ENCODE measurements at places on chromosomes 1 and 21.

- no peak for DNase-seq
Measured at GRCh38 chr1:176073524-176074157, 133.4 kb downstream of the COP1 start.

- DNase-seq: no peak
Measured at GRCh38 chr1:247110627-247111258, 6.6 kb upstream of the ZNF669 start.

DNA sequence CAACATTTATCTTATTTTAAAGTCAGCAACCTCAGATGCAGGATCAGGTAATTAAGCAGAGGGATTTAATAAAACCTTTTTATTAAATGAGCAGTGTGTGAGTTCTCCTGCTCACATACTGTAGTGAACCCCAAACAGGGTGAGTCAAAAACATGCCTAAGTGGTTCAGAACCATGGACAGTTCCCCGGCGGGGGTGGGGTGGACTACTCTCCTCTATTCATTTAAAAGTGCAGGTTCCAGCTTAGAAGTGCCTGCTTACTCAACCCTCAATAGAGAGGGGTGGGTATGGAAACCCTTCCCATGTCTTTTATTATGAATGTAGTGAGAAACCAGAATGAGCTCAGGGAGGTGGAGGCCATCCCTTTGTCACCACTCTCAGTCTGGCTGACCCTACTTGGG is 397.9 kb downstream of the HHAT start:
- DNase-seq: no peak

DNA sequence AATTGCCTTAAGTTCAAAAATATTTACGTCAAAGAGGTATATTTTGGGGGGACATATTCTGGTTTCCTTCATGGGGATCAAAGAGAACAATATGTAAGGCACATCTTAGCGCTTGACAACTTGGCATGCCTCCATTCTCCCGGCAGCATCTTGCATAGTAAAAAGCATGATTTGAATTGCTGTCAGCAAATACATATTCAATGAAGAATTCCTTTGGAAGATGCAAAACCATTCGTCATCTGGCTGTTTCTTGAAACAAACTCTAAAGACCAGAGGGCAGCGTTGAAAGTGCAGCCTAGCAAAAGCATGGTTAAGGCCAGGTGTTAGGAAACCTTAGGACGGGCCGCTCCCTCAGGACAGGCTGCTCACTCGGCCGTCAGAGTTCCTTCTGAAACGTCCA is 3.4 kb upstream of the PIK3CD start:
- DNase-seq: no peak

DNA sequence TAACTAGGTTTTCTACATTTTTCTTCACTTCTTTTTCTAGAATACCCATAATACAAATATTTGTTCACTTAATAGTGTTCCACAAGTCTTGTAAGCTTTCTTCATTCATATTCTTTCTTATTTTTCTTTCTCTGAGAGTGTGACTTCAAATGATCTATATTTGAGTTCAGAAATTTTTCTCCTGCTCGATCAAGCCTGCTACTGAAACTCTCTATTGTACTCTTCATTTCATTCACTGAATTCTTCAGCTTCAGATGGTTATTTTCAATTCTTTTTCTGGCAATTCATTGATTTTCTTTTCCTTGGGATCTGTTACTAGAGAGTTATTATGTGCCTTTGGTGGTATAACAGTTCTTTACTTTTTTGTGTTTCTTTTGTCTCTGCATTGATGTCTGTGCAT is 82.5 kb upstream of the CAMK1G start:
- DNase-seq: no peak

- no peak for DNase-seq
Measured at GRCh38 chr1:53608676-53609075, 130.3 kb downstream of the GLIS1 start.

DNA sequence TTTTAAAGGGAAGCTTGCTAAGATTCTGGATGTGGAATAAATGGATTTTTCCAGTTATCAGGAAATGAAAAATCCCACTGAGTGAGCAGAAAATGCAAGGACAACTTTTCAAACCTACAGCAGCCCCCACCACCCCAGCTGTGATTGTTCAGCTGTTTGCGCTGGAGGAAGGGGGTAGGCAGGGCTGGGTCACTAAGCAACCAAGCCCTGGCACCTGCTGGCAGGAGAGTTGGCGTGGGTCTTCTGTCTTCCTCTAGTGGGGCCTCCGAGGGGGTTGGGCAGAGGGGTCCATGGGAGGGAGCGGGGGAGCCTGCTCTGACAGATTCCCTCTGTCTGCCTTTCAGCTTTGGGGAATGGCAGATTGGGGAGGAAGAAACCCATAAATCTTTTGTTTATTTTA is 45.3 kb downstream of the EIF2D start:
- DNase-seq: no peak

DNA sequence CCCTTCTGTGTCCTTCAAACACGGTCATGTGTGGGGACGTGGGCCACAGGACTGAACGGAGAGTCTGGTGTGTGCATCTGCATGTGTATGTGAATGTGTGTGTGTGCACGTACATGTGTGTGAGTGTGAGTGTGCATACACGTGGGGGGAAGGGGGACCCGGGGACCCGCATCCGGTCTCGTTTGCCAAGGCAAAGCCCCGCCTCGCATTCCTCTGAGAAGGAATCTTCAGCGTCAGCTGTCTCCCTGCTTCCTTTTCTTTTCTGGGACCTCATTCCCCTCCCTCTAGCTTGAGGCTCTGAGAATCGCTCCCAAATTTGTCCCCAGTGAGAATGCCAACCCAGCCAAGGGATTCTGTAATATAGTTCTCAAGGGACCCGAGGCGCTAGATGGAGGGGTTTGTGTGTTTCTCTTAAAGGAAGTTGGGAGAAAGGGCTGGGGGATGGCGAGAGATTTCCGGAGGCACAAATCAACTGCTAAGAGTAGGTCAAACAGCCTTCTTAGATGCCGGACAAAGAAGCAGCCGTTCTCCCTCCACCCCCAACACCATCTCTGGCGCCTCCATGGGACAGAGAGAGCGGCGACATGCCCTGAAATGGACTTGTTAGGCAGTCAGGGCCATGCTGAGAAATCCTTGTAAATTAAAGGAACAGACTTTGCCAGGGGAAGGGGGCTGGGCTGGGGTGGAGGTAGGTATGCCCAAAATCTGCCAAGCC is 6.6 kb downstream of the IFFO2 start:
- DNase-seq: no peak

DNA sequence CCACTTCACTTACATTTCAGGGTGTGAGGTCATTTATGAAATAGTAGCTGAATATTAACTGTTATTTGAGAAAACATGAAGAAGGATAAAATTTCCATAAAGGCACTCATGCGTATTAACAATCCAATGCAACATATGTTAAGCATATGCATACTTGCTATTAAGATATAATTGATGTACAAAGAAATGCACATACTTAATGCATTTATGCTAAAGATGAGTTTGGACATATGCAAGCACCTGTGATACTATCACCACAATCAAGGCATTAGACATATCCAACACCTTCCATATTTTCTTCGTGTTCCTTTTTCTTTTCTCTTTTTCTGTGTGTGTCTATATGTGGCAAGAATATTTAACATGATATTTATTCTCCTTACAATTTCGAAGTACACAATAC is 464.8 kb upstream of the BRINP3 start:
- no peak for DNase-seq

GRCh38 chr1:227156520-227156919 is 161.8 kb downstream of the CDC42BPA start:
- DNase-seq: no peak

DNA sequence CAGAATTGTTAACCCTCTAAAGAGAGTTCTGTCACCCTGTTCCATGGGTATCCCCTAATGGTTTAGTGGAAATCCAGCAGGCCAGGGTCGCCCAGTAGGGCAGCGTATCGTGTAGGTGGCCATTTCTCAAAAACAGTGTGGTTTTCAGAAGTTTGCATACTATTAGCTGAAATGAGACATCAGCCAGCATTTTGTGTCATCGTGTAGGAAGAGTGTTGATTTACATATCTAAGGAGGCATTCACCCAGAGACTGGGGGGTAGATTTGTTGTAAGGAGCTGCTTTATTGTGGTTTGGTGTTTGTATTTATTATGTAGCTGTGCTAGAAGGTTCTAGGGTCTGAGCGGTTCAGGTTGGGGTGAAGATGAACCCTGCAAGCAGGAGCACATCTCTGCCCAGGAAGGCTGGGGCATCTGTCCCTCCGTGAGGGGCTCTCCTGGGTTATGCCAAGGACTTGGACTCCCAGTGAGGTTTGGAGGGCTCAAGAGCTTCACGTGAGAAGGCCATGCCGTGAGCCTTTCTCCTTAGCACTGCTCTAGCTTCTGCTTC is 174.4 kb downstream of the PGBD5 start:
- DNase-seq: no peak

DNA sequence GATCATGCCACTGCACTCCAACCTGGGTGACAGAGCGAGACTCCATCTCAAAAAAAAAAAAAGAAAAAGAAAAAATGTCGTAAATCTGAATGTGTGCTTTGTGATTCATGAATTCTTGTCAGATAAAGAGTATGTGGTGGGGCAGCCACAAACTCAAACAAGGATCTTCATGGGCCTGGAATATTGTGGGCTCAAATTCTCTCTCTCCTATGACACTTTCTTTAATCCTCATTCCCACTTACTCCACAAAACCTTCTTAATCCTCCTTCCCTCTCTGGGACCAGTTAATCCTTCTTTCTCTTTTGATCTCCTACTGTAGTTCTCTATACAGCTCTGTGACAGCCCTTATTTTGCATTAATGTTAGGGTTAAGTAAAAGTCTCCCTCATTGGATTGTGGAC is 112.3 kb downstream of the AK5 start:
- DNase-seq: no peak

DNA sequence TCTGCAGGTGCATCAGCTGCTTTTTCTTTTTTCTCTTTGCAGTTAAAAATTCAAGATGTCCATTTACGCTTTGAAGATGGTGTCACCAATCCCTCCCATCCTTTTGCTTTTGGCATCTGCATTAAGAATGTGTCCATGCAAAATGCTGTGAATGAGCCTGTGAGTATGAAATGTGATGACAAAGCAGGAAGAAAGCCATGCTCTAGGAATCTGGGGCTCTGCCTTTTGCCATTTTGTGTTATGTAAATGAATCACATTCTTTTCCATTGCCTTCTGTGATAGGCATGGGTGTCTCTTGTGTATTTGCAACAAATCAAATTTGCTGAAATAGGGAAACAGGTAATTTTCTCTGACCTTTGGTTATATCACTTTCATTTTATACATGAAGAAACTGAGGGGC is 19.4 kb downstream of the VPS13D start:
- DNase-seq: no peak

- DNase-seq: no peak
Measured at GRCh38 chr1:87615901-87616300, 287.2 kb downstream of the LMO4 start.

DNA sequence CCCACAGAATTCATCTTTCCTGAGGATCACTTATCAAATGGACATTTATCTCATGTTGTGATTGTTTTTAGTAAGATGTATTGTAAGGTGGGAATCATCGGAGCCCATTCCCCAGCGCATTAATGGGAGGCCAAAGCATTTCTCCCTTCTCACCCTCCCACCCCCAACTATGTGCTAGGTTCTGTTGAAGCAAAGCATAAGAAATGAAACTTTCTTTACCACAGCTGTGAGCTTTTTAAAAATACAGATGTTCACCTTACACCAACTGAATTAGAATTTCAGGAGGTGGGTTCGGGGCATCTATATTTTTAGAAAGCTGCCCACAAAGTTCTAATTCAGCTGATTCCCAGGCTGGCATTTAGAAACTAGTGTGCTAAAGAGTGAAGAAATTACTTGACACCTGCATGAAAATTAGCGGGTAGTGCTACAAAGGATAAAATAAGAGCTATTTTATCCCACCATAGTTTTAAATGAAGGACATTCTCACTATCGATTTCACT is 26.3 kb downstream of the UAP1 start:
- DNase-seq: no peak

DNA sequence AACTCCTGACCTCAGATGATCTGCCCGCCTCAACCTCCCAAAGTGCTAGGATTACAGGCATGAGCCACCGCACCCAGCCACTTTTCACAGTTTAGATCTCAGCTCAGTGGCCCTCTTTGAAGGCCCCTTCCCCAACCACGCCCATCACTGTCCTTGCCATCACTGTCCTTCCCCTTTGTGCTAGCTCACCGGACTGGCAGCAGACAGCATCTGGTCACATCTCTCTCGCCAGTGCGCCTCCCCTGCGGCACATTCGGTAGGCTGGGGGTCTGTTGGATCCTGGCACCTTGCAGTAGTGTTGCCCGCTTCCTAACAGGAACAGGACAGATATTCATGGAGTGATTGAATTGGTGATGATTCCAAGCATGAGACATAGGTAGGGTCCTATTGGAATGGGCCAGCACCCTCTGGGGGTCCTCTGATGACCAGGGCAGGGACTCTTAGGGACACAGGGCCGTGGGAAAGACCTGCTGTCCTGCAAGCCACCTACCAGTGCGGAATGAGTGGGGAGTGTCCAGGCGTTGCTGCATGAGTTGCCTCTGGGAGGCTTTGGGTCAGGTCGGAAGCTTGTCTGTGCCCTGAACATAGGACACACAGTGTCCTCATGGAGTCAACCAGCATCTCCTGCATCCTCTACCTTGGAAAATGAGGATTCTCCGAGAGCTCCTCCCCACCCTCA is 178.8 kb upstream of the VAMP3 start:
- no peak for DNase-seq

DNA sequence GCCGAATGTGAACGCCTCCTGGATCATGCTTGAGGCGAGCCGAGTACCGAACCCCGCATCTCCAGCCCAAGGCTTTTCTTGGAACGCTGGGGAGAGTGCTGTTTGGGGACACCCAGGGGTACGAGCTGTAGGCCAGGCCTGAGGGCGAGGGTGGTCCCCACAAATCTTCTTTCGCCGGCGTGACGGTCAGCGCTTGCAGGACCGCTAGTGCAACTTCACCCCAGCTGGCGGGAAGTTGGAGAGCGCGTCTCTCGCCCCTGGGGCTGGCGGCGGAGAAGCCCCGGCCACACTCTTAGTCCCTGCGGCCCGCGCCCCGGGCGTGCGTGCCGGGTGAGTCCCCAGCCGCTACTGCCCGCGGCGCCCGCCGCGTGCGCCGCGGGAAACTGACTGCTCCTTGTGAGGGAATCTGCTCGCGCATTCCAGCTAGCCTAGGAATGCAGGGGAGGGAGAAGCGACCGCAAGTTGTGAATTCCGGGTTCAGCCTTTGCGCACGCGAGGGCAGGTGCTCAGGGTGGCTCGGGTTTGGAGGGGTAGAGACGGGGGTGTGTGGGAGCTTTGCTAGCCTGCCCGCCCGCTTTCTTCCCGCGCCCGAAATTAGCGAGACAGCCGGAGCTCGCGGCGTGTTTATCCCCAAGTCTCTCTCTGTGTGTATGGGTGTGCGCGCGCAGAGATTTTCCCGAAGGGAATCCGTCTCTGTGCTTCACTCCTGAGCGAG is 884 bp downstream of the LHX4 start:
- no peak for DNase-seq

DNA sequence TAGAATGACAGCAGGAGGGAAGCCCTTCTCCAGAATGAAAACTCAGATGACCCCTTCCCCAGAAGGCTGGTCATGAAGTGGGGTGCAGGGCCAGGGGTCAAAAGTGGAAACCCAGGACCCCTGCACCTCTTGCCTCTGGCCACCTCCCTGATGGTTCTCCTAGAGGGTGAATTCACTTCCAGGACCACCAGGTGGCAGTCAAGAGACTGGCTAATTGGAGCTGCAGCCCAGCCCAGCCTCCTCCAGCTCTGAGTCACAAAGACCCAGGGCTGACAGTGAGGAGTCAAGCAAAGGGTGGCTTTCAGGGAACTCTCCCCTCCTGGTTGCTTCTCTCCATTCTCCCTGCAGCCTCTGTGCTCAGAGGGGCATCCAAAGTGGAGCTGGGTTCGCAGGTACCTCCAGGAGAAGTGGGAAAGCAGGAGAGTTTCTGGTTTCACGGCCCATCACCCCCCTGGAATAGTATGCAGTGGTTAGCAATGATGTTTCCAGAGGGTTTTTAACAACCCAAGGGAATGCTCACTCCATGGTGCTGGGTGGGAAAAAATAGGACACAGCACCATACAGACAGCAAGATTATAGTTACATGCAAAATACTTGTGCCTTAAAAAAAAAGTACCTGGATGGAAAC is 6.1 kb upstream of the EPHB2 start:
- DNase-seq: peak; percentile 45
